Activated CD4-positive, alpha-beta memory T cell treated with anti-CD3 and anti-CD28 coated beads for 36 hours (primary cell): ENCODE measurements at places on chromosomes 6 and 20. TPM values are rescaled to one million over a fixed set of nuclear protein-coding genes. Genes with fewer than 3 reads are reported as not detected.

- no peaks in the 10 kb centered on the region for H3K27me3 ChIP-seq
- H3K36me3 ChIP-seq = no peaks in the 10 kb centered on the region
- no peak overlapping the region for H3K4me3 ChIP-seq
- no peaks in the 10 kb centered on the region for H3K4me1 ChIP-seq
Observed at GRCh38 chr6:133466680-133467079, 225.5 kb downstream of the EYA4 start.

DNA sequence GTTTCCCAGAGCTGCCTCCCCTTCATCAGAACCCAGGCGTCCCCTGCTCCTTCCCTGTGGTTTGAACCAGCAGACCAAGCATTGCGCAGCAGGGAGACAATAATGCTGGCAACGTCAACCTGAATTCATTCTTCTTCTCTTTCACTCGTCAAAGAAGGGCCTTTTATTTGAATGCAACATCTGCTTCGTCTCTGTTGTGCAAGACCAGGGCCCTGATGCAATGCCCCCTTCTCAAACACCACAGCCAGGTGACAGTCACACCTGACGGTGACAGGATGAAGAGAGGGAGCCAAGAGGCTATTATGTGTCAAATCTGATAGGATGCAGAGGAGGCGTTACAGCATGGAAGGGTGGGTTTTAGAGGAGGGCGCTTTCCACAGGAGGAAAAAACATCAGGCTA is 8.0 kb downstream of the INSM1 start:
- no peak for DNase-seq
- peaks cover 9% of the 10 kb centered on the region for H3K4me1 ChIP-seq
- H3K36me3 ChIP-seq = peaks cover 4% of the 10 kb centered on the region
- peaks cover 52% of the 10 kb centered on the region for H3K27me3 ChIP-seq
- no peak overlapping the region for H3K4me3 ChIP-seq
- no peak overlapping the region for H3K27ac ChIP-seq

DNA sequence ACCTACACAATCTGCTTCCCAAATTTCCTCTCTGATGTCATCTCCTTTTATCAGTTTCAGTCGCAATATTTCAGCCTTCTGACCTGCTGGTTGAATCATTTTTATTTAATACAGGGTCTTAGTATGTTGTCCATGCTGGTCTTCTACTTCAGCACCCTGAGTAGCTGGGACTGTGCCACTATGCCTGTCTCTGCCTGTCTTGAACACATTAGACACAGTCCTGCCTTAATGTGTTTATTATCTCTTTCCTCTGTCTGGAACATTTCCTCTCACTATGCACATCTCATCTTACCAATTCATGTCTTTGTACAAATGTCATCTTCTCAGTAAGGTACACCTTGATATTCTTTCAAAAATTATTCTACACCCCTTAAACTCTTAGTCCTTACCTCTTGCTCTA is 106.5 kb downstream of the THEMIS start:
- H3K4me1 ChIP-seq = peaks cover 59% of the 10 kb centered on the region
- H3K27ac ChIP-seq = no peak overlapping the region
- H3K27me3 ChIP-seq = no peaks in the 10 kb centered on the region
- DNase-seq = no peak
- peaks cover 2% of the 10 kb centered on the region for H3K36me3 ChIP-seq
- H3K4me3 ChIP-seq = no peak overlapping the region

Gene PLA2G7
- not detected for total RNA-seq

GRCh38 chr6:40536442-40536841 is 50.7 kb downstream of the LRFN2 start:
- no peak overlapping the region for H3K27ac ChIP-seq
- no peaks in the 10 kb centered on the region for H3K36me3 ChIP-seq
- no peak for DNase-seq
- no peaks in the 10 kb centered on the region for H3K4me1 ChIP-seq
- no peak overlapping the region for H3K4me3 ChIP-seq

DNA sequence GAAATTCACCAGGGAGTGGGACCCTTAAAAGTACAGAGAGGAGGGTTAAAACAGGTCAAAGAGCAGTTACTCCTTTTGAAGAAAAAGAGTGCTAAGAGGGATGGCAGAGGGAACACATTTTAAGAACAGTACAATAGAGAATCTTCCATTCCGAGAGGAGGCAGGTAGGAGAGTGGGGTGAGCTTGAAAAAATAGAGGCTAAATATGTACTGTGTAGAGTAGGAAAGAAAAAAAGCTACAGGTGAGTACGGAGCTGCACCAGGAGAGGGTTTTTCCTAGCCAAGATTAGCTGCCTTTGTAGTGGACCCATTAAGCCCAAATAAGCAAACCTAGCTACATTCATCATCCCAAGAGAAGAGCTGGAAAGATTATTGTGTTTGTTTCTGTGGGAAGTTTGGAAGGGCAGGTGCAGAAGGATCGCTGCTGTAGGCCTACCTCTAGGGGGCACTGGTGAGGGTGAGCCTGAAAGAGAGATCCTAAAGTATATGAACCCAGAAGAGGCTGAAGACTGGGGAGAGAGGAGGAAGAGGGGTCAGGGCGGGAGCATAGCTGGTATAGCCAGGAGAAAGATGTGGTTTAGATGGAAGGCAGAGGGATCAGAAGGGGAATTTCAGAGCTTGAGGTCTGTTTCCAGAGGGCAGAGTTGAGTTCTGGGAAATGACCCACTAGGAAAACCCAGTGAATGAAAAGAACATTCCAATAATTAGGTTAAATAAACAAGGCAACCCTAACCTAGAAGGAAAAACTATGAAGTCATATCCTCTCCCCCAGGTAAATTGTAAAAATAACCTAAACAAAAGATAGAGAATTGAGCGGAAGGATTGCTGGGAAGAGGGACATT is 50.2 kb upstream of the HINT3 start:
- H3K27me3 ChIP-seq = no peaks in the 10 kb centered on the region

DNA sequence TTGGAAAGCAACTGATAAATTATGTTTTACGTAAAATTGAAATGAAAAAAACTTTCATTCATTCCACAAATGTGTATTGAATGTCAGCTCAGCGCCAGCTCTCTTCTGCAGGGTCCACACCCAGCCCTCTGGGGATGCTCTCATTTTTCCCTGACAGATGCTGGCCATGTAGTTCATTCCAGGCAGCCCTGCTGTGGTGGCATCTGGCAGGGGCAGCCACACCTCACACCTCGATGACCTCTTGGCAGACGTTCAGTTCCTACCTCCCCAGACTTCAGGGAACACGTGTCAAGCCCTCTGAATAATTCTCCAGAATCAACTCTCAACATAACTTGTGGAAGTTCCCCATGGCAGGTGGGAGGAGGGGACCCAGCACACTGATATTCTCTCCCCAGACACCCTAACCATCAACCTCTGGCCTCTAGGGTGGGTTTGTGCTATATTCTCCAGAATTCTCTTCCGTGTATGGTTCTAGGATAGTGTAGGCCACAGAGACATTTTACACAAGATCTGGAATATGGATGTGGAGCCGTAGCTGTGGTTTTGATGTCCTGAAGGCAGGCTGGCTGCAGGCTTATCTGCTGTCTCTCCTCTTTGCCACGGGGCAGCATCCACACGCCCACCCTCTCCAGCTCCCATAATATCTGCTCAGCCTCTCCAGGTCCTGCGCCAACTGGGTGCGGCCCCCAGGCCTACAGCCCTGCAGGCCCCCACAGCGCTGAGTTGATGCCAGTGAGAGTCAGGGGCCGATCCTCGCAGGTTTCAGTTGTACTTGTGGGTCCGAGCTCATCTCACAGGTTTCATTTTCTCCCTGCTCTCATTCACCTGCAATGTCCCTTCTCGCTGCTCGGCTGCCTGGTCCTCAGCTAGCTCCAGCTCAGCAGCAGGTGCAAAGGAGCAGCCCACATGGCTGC is 175.8 kb upstream of the ARID1B start:
- DNase-seq = no peak
- H3K36me3 ChIP-seq = no peaks in the 10 kb centered on the region
- H3K27ac ChIP-seq = no peak overlapping the region
- no peaks in the 10 kb centered on the region for H3K4me1 ChIP-seq

GRCh38 chr6:2988094-2988425 is 11.6 kb upstream of the NQO2 start:
- no peak for DNase-seq
- H3K27ac ChIP-seq = peak overlapping the region; percentile 96
- no peaks in the 10 kb centered on the region for H3K27me3 ChIP-seq
- H3K4me3 ChIP-seq = peak overlapping the region; percentile 84
- peaks cover 20% of the 10 kb centered on the region for H3K4me1 ChIP-seq
- no peaks in the 10 kb centered on the region for H3K36me3 ChIP-seq

Gene CRISP1
- total RNA-seq = not detected

DNA sequence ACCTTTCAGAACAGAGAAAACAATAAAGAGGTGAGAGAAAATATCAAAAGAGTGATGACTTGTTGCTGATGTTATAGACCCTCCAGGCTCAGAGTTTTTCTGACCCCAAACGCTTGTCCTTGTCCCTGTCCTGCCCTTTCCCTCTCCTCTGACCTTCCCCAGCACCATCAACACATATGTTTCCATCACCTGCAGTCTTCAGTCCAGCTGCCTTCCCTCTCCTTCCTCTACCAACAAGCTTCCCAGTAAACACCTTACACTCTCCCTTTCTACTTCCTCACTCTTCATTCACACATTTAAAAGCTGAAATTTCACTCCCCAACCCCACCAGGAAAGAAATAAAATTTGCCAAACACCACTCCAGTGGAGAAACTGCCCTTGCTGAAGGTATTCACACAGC is 25.4 kb upstream of the AFDN start:
- H3K27ac ChIP-seq = no peak overlapping the region
- H3K36me3 ChIP-seq = no peaks in the 10 kb centered on the region
- H3K4me3 ChIP-seq = no peak overlapping the region
- peaks cover 7% of the 10 kb centered on the region for H3K4me1 ChIP-seq

DNA sequence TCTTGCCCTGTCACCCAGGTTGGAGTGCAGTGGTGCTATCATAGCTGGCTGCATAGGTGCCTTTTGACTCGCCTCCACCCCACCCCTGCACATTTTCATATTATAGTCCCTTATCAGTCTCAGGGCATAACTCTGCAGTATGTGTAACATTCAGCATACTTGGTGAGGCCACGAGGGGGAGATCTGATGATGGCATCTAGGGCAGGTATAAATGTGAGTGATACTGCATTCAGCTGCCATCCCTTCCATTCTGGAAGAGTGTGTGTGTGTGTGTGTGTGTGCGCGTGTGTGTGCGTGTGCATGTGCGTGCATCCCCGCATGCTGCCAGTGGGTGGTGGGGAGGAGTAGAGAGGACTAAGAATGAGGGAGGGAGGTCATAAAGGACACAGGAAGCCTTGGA is 81.4 kb downstream of the JARID2 start:
- peak overlapping the region; percentile 67 for H3K27ac ChIP-seq
- peaks cover 85% of the 10 kb centered on the region for H3K4me1 ChIP-seq
- peaks cover 22% of the 10 kb centered on the region for H3K36me3 ChIP-seq
- peak; percentile 66 for DNase-seq
- H3K4me3 ChIP-seq = peak overlapping the region; percentile 1

Gene PDYN
- not detected for total RNA-seq

DNA sequence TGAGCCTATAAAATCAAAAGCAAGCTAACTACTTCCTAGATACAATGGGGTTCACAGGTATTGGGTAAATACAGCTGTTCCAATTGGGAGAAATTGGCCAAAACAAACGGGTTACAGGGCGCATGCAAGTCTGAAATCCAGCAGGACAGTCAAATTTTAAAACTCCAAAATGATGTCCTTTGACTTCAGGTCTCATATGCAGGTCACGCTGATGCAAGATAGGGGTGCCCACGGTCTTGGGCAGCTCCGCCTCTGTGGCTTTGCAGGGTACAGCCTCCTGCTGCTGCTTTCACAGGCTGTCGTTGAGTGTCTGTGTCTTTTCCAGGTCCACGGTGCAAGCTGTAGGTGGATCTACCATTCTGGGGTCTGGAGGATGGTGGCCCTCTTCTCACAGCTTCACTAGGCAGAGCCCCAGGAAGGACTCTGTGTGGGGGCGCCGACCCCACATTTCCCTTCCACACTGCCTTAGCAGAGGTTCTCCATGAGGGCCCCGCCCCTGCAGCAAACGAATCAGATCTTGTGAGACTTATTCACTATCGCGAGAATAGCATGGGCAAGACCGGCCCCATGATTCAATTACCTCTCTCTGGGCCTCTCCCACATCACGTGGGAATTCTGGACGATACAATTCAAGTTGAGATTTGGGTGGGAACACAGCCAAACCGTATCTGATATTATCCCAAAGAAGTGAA is 11.9 kb upstream of the SMIM29 start:
- no peak overlapping the region for H3K4me3 ChIP-seq
- no peaks in the 10 kb centered on the region for H3K27me3 ChIP-seq
- H3K4me1 ChIP-seq = no peaks in the 10 kb centered on the region

GRCh38 chr6:32814145-32814544 is 2.7 kb downstream of the HLA-DOB start:
- peaks cover 1% of the 10 kb centered on the region for H3K27me3 ChIP-seq
- no peak overlapping the region for H3K27ac ChIP-seq
- H3K36me3 ChIP-seq = no peaks in the 10 kb centered on the region
- no peaks in the 10 kb centered on the region for H3K4me1 ChIP-seq

Gene PRR18
- total RNA-seq = 0.17 TPM

GRCh38 chr6:43502666-43503065 is 7.5 kb downstream of the LRRC73 start:
- no peak overlapping the region for H3K27ac ChIP-seq
- H3K4me3 ChIP-seq = no peak overlapping the region
- H3K36me3 ChIP-seq = peaks cover 9% of the 10 kb centered on the region
- no peak for DNase-seq
- no peaks in the 10 kb centered on the region for H3K4me1 ChIP-seq

Gene FNDC11
- 0.55 TPM for total RNA-seq

DNA sequence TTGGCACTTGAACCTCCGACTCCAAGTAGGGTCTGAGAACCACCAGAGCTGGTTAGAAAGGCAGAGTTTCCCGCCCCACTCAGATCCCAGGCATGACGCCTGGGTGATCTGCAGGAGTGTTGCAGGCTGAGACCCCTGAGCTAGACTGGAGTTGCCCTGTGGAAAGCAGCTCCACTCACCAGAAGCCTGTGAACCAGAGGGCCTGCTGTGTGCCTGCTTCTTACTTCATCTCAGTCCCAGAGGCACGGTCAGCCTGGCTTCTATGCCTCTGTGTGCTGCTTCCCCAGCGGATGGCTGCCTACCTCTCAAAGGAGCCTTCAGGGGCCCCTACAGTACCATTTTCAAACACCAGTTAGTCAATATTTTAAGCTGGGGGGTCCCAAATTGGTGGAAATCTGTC is 15.6 kb upstream of the CCN6 start:
- no peak for DNase-seq
- peaks cover 62% of the 10 kb centered on the region for H3K4me1 ChIP-seq
- no peak overlapping the region for H3K4me3 ChIP-seq
- no peak overlapping the region for H3K27ac ChIP-seq

Gene LRRC73
- total RNA-seq = 0.12 TPM
